ENCODE measurements at places on chromosomes 7 and 10.

DNA sequence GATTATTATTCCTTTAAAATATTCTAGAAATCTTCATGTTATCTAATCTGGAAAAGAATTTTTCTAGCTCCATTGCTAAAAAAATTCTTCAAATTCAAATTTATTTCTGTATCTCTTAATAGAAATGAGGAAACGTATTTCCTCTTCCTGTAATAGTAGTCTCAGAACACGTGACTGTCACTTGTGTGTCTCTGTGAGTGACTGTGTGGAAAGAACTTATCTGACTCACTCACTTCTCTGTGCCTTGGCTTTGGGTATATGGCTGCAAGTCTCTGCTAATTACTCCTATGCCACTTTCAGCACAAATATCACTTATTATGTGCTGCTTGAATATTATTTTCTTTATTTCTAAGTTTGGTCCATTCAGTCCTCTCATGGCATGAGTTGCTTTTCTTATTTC lies 132.7 kb downstream of the CNTNAP2 start:
- DNase-seq = no peak

DNA sequence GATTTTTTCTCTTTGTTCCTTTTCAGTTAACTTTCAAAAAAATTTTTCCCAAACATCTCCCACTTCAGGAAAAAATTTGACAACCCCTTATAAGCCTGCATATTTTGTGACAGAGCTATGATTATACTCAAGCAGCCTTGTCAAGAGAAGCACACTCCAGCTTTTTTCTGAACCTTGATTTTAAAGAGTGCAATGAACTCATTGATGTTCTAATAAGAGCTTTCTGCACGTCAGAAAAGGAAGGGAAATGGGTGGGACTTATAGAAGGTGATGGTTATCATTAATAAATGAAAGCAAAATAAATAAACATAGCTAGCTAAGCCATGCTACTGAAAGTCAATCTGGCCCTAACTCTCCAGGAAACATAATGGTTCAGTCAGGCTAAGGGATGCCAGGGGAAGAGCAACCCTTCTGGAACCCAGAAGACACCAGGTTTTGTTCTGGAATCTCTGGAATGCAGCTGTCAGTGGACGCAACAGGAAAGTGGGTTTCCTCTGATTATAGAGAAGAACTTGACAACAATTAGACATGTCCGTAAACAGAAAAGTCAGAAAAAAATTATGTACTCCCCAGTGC lies 76.1 kb downstream of the NHLRC2 start:
- no peak for DNase-seq

GRCh38 chr10:127833804-127834203 lies 58.9 kb downstream of the CLRN3 start:
- DNase-seq = no peak

DNA sequence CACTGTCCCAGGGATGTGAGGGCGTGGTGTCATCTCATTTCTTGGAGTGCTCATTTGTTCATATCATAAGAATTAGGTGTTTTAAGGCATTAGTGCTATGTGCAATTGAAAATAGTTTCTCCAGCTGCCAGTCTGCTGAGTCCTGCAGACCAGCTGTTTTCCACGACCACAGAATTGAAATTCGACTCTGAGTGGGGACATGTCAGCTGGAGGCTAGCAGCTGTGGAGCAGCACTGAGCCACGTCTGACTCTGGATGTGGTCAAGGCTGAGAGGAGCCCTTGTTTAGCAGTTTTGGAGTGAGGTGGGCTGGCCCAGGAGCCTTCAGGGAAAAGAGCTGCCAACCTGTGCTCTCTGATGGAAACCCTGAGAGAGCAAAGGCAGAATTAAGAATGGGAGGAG lies 156.3 kb upstream of the GRB10 start:
- no peak for DNase-seq

DNA sequence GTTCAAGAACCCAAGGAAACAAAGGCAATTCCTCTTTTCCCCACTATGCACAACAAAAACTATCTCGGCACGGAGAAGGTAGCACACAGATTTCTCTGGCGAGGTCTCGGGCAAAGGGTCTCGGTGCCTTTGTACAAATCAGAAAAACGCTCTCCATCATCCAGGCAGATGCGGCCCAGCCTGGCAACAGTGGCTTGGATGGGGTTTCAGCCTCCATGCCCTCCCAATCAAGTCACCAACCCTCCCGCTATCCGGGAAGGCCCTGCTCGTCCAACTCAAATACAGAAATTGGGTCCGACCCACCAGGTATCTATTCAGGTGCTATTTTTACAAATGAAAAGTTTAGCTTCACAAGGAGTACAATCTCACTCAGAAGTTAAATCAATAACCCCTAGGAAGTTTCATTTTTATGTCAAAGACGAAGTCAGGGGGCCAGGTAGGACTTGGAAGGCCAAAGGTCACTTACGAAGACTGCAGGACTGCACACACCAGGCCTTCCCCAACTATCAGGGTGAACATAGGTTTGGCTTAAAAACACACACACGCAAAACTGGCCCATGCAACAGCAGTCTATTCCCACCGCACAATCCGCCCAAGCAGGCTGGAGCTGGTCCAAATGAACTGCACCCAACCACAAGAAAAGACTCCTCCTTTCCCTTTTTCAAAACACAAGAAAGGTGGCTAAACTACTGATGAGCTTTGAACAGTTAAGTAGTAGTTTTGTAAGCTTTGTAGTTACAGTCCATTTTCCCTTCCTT lies 43.0 kb downstream of the GNA12 start:
- DNase-seq = no peak

DNA sequence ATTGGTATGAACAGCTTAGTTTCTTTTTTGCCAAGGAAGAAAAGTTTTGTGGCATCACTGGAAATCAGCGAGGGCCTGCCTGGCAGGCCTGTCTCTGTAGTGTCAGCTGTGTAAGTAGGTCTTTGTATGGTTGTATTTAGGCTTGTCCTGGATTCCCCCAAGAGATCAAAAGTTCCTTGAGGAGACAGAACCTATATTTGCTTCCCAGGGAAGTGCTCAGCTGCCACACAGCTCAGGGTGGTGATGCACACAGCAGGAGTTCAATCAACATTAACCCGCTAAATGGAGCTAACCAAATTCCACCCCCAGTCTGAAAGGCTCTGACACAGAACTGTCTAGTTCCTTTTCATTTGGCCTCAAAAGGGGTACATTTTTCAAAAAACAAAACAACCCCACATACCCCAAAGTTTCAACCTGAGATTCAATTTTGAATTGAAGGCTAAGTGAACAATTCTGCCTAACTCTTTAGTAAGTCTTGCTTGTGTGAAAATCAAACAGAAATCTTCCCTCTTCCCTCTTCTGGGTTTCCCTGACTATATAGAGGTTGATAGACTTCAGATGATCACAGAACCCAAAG lies 124.4 kb downstream of the CLEC2L start:
- DNase-seq = no peak

DNA sequence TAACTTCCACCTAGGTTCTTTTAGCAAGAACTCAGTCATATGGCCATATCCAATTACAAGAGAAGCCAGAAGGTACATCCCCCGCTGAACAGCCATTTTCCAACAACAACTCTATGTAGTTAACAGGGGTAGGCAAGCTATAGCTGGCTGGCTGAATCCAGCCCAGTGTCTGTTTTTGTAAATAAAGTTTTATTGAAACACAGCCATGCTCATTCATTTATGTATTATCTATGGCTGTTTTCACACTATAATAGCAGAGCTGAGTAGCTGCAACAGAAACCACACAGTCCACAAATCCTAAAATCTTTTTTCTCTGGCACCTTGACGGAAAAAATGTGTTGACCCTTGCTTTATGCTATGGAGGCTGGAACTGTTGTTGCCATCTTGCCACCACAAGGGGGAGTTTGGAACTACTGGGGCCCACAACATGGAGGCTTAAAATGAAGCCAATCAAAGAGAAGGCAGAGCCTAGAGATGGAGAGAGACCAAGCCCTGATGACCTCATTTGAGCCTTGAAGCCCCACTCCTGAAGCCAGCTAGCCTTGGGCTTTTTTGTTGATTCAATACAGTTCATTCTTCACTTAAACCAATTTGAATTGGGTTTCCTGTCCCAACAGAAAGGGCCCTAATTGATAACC lies 33.3 kb upstream of the XPNPEP1 start:
- DNase-seq = peak; percentile 16

- no peak for DNase-seq
Observed at GRCh38 chr7:21358648-21359047, 69.2 kb upstream of the SP4 start.

- peak; percentile 54 for DNase-seq
Observed at GRCh38 chr7:74061840-74062539, 21.6 kb upstream of the LIMK1 start.

- DNase-seq = no peak
Observed at GRCh38 chr10:80090121-80090520, 11.7 kb downstream of the TMEM254 start.

GRCh38 chr10:76488602-76489001 lies 1057.2 kb downstream of the LRMDA start:
- DNase-seq = no peak

- DNase-seq = no peak
Observed at GRCh38 chr7:507623-508300, 11.9 kb downstream of the PDGFA start.

DNA sequence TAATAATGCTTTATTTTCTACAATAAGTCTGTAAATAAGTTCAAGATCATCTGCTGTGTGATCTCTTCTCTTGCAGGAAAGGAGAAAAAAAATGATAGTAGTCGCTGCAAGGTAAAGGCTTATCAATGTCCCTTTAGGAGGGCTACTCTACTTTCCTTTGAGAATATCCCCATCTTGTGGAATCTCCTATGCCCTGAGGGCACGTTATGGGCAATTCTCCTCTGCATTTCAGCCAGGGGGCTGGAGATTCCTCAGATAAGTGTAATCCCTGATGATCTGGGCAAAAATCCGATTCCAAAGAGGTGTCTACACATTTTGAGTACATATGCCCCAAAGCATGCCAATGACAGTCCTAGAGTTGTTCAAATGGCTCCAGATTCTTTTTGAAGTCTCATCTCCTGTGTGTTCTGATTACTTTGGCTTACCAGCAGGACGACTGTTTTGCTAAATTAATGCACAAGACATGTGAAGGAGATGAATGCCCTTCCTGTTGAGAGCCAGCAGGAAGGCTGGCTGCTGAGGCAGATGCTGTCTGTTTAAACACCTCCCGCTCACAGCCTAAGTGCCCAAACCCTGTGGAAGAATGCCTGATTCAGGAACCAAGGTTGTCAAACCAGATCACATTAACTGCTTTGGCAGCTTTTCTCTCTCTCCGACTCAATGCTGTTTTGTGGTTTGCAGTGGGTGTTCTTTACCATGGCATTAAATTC lies 171.2 kb upstream of the COL1A2 start:
- no peak for DNase-seq

GRCh38 chr10:122476333-122476695 lies 15.0 kb downstream of the HTRA1 start:
- DNase-seq = no peak

DNA sequence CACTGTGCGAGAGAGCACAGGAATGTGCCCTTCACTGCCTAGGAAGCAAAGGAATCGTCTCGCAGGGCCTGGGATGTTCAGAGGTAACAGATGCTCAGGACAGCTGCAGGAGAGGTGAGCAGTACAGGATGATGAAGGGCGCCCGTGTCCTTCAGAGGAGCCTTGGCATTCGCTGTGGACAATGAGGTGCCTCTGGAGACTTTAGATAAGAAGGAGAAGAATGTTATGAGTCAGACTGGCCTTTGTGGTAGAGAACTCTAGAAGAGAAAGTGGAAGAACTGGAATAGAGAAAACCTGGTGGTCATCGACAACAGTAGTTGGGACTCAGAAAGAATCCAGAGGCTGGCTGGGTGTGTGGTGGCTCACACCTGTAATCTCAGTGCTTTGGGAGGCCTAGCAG lies 64.4 kb upstream of the LEP start:
- no peak for DNase-seq

- no peak for DNase-seq
Observed at GRCh38 chr10:30219971-30220751, 128.9 kb downstream of the MTPAP start.

DNA sequence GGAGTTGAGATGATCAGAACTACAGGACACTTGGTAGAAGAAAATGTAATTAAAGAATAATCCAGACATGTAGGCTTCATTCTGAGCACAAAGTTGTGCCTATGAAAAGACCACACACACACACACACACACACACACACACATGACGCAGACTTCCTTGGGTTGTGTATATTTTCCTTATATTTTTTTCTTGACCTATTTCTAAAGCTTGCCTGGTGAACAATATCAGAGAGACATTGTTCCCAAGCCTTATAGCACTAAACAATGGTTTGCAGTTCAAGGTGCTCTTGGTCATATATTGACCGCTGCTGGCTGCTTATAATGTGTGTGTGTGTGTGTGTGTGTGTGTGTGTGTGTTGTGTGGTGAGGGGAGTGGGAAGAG lies 202.7 kb downstream of the PRPF18 start:
- no peak for DNase-seq

- DNase-seq = no peak
Observed at GRCh38 chr7:135666156-135666555, 3.8 kb downstream of the STMP1 start.

- DNase-seq = no peak
Observed at GRCh38 chr7:47481541-47482012, 100.3 kb downstream of the TNS3 start.

GRCh38 chr7:133436014-133436428 lies 183.1 kb downstream of the EXOC4 start:
- no peak for DNase-seq

GRCh38 chr7:52897713-52898112 lies 137.7 kb upstream of the POM121L12 start:
- DNase-seq = no peak

All from activated CD4-positive, alpha-beta T cell treated with anti-CD3 and anti-CD28 coated beads, Interleukin-2, amount 50 U/mL, for 48 hours (primary cell).